ENCODE measurements at places on chromosomes 1 and 21.

GRCh38 chr1:208158640-208159554, 85.3 kb downstream of the PLXNA2 start:
- no peak for DNase-seq

DNA sequence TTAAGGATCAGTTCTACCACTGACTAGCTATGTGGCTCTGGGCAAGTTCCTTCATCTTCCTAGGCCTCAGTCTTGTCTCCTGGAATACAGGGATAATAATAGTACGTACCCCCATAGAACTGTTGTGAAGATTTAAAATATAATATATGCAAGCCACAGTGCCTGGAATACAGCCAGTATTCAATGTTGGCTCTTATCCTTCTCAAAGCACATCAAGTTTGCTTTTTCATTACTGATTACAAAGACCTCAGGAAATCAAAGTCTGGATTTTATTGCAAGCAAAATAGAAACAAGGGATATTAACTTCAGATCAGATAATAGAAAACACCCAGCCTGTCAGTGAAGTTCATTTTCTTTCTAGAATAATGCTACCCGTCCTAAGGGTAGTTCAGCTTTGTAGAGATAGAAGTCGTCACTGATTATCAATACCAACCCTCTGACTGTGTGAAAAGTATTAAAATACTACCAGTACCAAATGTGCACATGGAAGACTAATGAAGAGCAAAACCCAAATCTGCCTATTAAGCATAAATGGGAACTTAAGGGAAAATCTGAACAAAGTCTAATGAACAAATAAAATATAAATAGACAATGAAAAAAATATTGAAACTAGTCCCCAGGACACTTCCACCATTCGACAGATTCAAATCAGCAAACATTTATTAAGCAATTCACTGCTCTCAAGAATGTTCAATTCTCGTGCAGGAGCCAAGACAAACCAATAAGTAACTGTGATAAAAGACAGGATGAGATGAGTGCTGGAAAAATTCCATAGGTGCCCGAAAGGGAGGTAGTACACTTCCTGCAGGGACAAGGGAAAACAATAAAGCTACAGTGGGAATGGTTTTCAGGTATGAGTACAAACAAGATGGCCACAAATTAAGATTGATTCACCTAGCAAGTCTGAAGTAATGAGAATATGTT, 206.2 kb downstream of the SMYD3 start:
- DNase-seq, result no peak

- DNase-seq, result peak; percentile 74
Observed at GRCh38 chr1:227793948-227794816, 21.3 kb upstream of the PRSS38 start.

- DNase-seq, result peak; percentile 49
Observed at GRCh38 chr21:45320261-45321025, 32.7 kb upstream of the POFUT2 start.

GRCh38 chr1:107786203-107786845, 178.7 kb downstream of the VAV3 start:
- DNase-seq, result no peak

GRCh38 chr1:30727824-30728223, 4.4 kb upstream of the MATN1 start:
- no peak for DNase-seq

GRCh38 chr1:21217812-21218596, 41.3 kb upstream of the EIF4G3 start:
- no peak for DNase-seq

DNA sequence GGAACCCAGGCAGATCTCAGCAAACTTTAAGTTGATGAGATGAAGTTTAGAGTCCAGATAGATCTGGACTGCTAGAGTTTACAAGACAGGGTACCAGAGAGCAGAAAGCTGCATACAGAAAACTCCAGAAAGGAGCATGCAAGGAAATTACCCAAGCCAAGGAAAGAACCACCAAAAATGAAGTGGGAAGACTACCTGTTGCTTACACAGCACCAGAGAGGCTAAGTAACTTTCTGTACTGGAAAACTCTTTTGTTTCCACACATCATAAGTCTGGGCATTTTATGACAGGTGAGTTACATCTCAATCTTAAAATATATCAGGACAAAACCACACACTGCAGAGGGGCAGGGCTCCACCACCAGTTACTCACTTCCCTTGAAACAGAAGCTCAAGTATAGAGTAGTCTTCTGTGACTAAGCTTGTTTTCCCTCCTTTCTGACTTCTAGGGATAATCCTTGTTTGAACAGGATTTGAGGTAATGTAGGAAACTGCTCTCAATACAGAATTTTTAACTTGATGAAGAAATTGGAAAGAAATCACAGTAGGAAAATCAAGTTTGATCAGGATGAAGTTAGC, 17.4 kb upstream of the GJA9 start:
- DNase-seq, result no peak

DNA sequence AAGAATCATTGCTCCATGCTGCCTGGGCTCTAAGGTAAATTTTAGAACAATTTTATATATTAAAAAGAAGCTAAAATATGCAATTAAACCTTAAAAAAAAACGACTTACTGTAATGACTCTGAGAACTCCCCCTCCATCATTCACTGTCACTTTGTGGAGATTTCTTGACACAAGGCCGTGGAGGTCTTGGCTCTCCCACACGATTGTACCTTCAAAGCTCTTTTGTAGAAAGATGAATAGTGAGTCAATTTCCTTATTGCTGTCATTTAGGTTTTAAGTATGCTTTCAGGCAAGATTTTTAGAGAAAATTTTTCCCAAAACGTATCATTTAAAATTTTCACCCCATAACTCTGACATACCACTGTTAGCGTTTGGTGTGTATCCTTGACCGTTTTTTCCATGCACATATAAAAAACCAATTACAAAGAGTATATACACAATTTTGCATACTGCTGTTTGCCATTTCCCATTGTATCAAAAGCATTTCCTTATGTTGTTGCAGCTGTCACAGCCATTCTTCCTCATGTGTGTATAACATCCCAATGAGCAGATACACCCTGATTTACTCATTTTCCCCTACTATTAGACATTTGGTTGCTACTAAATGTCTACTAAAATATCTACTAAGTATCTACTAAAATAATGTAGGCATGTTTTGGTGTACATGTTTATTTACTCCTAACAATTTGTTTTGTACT, 33.4 kb downstream of the B3GALNT2 start:
- no peak for DNase-seq

DNA sequence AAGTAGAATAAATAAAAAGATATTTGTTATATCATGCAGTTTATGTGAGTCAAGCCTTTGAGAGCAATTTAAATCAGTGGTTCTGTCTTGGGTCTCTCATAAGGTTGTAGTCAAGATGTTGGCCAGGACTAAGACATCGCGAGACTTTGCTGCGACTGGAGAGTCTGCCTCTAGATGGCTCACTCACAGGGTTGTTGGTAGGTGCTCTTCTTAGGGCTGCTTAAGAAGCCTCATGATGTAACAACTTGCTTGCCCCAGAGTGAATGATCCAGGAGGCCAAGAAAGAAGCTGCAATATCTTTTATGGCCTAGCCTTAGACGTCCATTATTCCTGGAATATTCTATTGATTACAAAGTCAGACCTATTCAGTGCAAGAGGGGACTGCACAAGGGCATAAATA, 73.1 kb upstream of the CACHD1 start:
- no peak for DNase-seq

DNA sequence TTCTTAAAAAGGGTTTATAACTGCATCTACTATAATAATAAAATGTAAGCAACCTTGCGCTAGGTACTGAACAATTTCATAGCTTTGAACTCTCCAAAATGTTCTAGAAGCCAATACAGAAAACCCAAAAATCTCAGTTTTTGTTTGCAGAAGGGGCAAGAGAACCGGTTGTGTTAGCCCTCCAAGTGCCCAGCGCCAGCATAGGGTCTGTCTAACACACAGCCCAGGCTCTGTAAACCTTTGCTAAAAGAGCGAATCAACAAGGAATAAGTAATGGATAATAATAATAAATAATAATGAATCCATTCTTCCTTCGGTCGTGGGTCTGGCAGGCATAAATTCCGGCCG, 333 bp upstream of the CHAF1B start:
- DNase-seq, result no peak

- DNase-seq, result no peak
Observed at GRCh38 chr21:45256912-45257672, 30.6 kb downstream of the POFUT2 start.

DNA sequence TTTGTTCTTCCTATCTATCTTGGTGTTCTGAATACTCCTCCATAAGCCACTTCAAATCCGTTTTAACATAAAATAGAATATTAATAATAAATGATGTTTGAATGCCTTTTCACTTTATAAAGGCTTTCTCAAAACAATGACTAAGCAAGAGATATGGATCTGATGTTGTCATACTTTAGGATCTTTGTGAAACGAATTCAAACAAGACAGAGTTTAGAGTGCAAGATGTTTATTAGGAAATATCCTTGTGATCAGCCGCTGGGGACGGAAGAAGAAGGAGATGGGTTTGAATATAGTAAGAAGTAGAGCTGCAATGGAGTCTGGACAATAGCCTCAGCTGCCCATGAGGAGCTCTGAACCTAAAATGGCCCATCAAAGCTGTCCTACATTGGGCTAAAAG, 351.8 kb downstream of the NEGR1 start:
- DNase-seq, result no peak

- DNase-seq, result no peak
Observed at GRCh38 chr1:54227091-54227602, 27.2 kb downstream of the MRPL37 start.

DNA sequence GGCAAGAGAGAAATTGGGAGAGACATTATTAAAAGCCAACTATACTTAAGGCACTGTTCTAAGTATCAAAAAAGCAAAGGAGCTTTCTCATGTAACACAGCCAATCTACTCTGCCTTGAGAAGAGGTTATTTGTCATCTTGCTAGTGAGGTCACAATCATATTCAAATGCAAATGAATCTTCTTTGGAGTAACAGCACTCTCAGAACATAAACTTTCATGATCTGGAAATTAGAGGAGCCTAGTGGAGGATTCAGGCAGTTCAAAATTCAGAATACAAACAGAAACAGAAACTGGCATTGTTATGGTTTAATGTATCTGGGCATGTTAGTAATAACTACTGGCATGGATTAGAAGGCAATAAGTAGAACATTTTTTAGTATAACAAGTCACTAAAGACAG, 57.4 kb downstream of the ARID4B start:
- no peak for DNase-seq

- DNase-seq, result no peak
Observed at GRCh38 chr1:164641353-164641730, 82.4 kb downstream of the PBX1 start.

DNA sequence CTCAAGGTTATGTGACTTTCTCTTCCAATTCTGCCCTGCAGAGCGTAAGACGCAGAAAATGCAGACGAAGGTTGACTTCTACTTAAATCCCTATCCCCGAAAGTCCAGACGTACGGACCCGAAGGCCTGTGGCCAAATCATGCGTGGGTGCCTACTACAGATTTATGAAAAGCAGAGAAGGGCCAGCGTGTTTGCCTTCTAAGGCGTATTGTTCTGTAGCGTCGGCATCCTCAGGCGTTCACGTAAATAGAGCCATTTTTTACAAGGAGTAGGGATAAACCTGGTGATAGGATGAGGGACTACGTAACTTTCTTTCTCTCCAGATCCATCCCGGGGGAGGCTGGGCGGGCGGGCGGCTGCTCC, 222 bp upstream of the GIPC2 start:
- peak; percentile 21 for DNase-seq

DNA sequence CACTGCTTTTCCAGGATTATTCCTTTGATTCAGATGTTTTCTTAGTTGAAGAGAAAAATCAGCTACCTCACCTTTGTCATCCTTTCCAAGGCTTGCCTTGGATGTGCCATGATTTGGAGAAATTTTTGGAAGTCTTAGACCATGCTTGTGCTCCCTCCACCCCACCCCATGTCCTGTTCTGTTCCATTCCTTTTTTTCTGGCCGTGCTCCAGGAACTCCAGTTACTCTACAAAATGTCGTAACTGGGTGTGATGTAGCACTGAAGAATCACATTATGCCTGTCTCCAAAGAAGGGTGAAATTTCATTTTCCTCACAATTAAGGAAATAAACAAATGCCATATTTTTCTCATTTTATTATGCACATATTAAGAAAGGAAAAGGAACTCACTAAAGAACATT, 217.8 kb upstream of the ZRANB2 start:
- no peak for DNase-seq

DNA sequence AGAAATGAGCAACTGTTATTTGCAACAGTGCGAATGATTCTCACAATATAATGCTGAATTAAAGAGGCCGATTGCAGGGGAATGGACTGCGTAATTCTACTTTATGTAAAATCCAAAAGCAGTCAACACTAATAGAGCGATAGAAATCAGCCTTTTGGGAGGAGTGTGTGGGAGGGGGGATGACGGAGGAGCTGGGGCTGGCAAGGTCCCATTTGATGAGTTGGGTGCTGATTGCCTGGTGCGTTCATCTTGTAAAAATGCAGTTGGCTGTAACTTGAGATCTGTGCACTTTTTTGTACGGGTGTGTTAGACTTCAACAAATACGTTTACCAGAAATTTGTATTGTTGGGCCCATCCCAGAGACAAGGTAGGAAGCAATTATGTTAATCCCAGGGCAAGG, 20.7 kb downstream of the TNFRSF8 start:
- no peak for DNase-seq

DNA sequence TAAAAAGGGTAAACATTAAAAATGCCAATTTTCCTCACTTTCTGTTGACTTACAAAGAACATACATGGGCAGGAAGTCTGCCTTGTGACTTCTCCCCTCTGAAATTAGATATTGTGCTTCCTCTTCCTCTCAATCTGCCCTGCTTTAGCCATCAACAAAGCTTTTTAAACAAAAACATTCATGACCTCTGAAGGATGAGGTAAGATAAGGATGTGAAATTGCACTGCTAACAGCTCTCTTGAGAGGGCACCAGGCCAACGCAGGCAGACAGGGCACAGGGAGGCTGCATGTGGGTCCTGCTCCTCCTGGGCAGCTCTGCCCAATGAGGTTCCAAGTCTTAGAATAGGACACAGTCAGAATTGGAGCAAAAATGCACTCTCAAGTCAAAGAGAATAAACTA, 62.1 kb downstream of the DEGS1 start:
- peak; percentile 66 for DNase-seq

- no peak for DNase-seq
Observed at GRCh38 chr1:64549464-64550239, 79.7 kb downstream of the CACHD1 start.

DNA sequence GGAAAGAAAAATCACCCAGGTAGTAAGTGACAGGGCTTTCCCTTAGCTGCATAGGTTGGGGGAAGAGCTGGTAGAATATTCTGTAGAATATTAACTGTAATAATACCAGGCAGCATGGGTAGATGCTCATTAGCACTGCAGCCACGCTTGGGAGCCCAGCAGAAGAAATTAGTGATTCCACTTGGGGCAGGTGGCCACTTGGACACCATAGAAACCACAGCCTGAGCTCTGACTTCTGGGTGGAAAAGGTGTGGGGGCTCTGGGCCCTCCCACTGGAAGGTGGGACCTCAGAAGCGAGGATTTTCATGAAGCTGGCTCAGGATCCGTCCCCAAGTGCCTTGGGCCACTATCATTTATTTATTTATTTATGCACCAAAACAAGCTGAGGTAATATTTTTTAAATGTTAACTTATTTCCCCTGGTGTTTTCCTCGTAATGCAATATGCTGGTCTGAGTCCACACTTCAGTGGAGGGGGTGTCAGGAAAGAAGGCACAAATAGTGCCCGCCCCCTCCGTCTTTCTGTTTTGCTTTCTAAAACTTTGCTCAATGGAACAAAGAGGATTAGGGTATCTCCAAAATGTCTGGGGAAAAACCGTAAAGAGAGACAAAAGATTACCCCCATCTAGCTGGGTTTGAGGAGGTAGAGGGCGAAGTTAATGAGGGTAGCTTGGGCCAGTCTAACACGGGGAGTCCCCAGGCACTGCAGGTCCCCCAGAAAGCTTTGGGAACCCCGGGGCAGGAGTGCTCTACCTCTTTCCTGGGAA, 75.2 kb upstream of the GADD45A start:
- DNase-seq, result no peak

Data from left ventricle myocardium inferior (tissue), 1 donor.